ENCODE measurements at places on chromosomes 13 and 19.

DNA sequence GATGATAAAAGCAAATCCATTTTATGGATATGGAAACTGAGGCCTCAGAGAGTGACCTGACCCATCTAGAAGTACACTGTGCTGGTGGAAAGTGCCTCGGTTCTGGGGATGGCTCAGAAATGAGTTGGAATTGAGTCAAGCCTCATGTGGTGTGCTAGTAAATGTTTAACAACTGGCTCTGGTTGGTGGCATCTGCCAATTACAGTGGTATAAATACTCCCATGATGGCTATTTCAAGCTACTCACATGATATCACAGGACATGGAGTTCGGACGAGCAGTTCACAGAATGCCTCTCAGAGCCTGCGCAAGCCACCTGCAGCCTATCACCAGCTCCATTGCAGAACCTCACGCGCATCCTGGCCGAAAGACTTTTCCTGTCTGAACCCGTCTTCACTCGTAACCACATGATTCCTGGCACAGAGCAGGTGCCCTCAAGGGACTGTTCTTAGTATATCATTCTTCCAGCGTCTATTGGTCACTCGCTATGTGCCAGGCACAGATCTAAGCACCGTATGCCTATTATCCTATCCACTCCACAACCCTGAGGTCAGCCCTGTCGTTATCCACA, 9.1 kb downstream of the TMEM150B start:
- no peak for DNase-seq

- no peak for DNase-seq
Observed at GRCh38 chr13:76048675-76049375, 412.7 kb downstream of the LMO7 start.

GRCh38 chr19:43479961-43480561, 14.7 kb upstream of the LYPD3 start:
- no peak for DNase-seq

GRCh38 chr13:64480672-64481071, 2749.5 kb downstream of the PCDH9 start:
- DNase-seq = peak; percentile 11

- peak; percentile 37 for DNase-seq
Observed at GRCh38 chr13:44715287-44716230, 139.4 kb upstream of the TSC22D1 start.

DNA sequence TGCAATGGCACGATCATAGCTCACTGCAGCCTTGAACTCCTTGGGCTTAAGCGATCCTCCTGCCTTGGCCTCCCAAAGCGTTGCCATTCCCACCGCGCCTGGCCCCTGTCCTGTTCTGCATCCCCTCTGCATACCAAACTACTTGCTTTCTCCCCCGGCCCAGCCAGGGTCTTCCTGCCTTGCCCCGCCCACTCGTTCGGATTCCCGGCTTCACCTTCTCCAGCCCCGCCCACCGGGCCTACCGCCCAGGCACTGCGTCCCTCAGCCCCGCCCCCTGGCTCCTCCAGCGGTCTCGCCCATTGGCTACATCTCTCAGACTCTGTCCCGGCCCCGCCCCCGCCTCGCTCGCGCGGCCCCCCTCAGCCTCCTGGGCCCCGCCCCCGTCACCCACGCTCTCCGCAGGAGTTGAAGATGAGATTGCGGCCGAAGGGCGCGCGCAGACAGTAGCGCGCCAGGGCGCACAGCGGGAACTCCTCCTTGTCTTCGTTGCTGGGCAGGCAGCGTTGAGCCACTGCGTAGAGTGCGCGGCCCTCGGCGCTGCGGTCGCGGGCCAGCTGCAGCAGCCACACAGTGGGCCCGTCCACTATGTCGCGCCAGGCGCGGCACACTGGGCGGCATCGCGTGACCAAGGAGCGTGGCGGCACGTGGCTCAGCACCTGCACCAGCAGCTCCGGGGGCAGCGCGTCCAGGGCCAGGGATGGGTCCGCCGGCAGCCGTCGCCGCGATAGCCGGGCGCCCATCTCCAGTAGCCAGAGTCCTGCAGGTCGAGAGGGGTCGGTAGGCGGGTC, 19.0 kb downstream of the MRPS12 start:
- peak; percentile 85 for DNase-seq

- DNase-seq = no peak
Observed at GRCh38 chr13:40259899-40260298, 406.5 kb downstream of the FOXO1 start.

GRCh38 chr13:64088491-64088890, 2672.8 kb upstream of the PCDH20 start:
- no peak for DNase-seq

DNA sequence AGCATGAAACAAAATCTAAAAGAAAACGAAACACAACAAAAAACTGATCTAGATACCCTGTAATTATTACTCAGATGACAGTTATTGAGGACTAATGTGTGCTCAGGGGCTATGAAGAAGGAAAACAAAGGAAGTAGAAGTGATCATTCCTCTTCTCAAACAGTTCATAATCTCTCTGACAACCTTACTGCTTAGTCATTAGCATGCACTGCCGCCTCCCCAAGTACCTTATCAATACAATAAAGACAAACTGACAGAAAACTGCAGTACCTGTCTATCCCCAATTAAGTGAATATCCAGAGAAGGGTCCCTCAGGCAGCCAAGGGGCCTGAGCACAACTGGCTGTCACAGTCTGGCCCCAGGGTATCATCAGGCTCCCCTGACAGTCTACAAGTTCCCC, 22.0 kb upstream of the POU4F1 start:
- no peak for DNase-seq

GRCh38 chr19:55230780-55231179, 2.2 kb upstream of the TMEM86B start:
- DNase-seq = no peak

- DNase-seq = peak; percentile 73
Observed at GRCh38 chr19:2391118-2391725, 31.2 kb downstream of the TMPRSS9 start.

- DNase-seq = no peak
Observed at GRCh38 chr19:10078329-10078728, 7.8 kb upstream of the SHFL start.

- DNase-seq = no peak
Observed at GRCh38 chr19:2865334-2866100, 1.6 kb upstream of the ZNF556 start.

DNA sequence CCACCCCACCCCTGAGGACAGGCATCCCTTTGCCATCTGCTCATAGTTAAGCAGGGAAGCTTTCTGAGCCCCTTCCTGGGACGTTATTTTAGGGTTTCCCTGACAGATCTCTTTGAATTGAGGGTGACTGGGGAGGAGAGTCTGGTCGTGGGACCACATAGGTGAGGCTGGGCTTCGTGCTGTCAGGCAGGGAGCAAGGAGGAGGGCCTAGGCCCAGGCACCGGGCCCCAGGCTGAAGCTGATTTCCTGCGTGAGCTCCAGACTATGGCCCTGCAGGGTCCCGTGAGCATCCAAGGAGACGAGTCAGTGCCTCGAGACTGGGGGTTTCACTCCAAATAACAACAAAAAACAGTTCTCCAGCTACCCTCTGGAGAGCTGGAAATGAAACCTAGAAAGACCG, 60.4 kb downstream of the MYO9B start:
- DNase-seq = no peak

- DNase-seq = peak; percentile 81
Observed at GRCh38 chr19:12952488-12953137, 4.4 kb downstream of the GADD45GIP1 start.

- DNase-seq = no peak
Observed at GRCh38 chr19:10898633-10899032, 27.3 kb downstream of the CARM1 start.

DNA sequence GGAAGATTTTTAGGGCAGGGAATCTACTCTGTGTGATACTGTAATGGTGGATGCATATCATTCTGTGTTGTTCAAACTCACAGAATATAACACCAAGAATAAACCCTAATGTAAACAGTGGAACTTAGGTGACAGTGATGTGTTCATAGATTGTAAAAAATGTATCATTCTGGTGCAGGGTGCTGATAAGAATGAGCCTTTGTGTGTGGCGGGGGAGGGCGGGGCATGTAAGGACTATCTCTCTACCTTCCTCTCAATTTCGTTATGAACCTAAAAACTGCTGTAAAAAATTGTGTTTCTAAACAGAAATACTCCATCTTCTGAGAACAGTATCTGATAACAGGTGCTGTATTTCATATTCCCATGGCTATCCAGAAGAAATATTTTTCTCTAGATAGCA, 35.6 kb downstream of the TNFRSF19 start:
- no peak for DNase-seq

DNA sequence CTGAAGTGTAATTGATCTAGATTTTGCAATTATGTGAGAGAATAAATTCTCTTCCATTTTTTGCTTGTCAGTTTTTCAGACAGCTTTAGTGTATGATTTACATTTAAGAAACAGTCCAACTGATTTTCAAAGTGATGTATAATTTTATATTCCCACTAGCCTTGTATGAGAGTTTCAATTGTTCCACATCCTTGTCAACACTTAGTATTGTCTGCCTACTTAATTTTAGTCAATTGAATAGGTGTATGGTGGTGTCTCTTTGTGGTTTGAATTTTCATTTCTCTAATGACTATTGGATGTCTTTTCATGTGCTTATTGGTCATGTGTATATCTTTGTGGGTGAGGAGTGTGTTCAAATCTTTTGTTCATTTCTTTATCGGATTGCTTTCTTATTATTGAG, 49.4 kb upstream of the SPRY2 start:
- no peak for DNase-seq

DNA sequence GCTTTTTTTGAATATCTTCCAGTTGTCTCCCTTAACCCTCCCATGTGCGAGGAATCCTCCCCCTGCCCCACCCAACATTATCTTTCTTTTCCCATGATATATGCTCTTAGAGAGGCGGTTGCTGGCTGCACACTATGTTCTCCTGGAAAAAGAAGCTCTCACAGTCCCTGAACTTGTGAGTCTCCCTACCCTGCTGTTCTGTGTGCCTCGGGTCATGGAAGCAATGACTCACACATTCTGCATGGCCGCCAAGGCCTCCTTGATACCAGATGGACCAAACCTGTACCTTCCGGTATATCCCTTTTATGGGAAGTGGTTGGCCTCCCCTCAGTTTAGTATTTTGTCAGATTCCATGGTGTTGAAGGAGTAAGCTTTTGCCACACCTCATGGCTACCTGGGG, 705.4 kb downstream of the SLITRK6 start:
- DNase-seq = no peak

- peak; percentile 18 for DNase-seq
Observed at GRCh38 chr19:45664575-45664974, 3.4 kb upstream of the GIPR start.

DNA sequence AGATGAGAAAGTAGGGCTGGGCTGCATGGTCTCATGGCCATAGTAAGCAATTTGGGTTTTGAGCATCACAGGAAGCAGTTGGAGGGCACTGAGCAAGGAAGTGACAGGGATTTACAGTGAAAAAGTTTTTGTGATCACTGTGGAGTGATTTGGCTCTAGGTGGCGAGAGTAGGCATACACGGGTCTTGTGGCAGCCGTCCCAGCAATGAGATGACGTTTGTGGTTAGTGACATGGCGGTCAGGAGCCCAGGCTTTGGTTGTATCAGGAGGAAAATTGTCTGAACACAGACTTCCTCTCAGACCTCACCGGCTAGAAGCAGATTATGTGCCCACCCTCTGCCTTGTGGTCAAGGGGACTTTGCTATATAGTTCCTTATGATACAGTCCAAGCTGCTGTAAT, 3.3 kb downstream of the ZNF444 start:
- no peak for DNase-seq

DNA sequence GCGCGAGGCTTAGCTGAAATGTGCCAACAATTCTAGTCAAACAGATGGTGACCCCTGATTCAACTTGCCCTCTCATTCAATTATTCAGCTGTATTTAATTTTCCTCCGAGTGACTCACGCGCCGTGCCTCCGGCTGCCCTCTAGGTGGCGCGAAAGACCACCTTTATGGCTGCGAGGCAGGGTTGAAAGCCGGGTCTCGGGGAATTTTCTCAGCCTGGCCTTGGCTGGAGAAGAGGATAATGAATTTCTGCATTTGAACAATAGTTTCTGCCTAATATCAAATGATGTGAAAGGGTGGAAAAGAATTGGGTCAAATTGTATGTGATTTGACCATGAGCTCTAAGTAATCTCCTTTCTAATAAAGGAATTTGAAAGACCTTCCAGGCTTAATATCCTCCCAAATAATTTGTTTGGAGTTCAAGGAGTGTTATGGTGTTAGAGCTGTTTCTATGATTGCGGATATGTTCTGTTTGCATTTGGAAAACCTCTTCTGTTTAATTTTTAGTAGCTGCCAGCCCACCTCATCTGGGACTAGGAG, 310.9 kb downstream of the ZNF536 start:
- peak; percentile 85 for DNase-seq

DNA sequence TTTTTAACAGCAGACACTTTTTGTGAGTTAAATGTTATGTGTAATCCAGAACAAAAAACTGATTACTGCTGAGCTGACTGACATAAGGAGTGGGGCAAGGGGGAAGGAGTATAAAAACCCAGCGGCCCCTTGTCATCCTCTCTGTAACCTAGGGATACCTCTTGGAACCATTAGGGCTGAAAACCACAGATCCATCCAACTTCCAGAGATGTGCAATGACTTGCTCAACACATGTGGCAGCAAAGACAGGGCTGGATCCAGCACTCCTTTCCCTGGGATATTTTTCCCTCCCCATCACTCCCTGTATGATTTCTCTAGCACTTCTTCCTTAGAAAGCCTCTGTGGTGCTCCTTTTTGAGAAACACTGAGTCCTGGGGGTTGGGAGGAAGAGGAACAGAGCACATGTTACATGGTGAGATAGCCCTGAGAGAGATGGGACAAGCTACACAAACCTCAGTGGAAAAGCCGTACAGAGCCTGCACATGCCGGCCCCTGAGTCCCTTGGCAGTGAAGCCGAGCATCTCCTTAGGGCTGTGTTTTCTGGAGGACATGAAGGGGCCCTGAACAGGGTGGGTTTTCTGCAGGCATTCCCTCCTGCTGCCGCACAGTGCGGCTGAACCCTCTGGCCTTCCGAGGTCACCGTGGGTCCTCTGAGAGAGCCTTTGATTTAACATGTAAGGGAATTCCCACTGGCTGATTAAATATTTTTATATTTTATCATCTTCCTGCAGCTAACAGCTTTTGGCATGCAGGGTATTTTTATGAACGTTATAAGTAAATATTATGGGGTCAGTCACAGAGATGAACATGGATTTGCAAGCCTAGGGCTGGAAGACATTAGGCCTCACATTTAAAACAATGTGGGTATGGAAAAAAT, 219.9 kb downstream of the COG6 start:
- peak; percentile 56 for DNase-seq

- peak; percentile 22 for DNase-seq
Observed at GRCh38 chr13:49877629-49878218, 58.4 kb downstream of the SPRYD7 start.

DNA sequence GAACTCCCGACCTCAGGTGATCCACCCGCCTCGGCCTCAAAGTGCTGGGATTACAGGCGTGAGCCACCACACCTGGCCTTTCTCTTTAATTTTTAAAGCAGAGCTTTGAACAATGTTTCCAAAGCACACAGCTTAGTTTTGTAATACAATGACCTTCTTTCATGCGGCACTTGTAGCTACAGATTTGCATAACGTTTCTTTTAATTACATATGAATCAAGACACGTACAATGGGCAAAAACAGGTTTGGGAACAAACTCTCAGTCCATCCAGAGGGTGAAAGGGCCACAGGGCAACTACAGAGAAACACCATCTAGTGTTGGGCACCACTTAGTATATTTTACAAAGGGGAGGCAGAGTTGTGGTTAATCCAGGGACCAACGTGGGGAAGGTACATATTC, 19.0 kb upstream of the S1PR4 start:
- no peak for DNase-seq
